ENCODE measurements at places on chromosomes 3 and 15.

GRCh38 chr15:54571576-54571975 lies 593.3 kb downstream of the UNC13C start:
- DNase-seq: no peak

- no peak for DNase-seq
These were observed 828 bp downstream of the U2SURP start for GRCh38 chr3:143002083-143002712.

DNA sequence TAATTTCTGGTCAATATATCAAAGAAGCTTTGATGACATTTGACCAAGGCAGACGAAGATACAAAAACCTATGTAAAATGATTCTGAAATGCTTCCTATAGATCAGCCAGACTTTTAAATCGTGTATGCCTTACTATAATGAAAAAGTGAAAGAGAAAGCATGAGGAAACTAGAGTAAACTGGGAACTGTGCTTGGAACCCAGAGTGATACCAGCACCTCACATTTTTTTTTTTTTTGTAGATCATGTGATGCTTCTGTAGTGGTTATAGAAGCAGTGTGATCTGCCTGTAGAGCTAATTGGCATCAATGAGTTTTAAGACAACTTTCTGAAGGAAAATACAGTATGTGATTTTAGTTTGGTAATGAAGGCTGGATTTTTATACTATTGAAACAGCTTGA lies 150.7 kb downstream of the NLGN1 start:
- no peak for DNase-seq

- no peak for DNase-seq
These were observed 34.2 kb downstream of the BLM start for GRCh38 chr15:90751300-90751825.

DNA sequence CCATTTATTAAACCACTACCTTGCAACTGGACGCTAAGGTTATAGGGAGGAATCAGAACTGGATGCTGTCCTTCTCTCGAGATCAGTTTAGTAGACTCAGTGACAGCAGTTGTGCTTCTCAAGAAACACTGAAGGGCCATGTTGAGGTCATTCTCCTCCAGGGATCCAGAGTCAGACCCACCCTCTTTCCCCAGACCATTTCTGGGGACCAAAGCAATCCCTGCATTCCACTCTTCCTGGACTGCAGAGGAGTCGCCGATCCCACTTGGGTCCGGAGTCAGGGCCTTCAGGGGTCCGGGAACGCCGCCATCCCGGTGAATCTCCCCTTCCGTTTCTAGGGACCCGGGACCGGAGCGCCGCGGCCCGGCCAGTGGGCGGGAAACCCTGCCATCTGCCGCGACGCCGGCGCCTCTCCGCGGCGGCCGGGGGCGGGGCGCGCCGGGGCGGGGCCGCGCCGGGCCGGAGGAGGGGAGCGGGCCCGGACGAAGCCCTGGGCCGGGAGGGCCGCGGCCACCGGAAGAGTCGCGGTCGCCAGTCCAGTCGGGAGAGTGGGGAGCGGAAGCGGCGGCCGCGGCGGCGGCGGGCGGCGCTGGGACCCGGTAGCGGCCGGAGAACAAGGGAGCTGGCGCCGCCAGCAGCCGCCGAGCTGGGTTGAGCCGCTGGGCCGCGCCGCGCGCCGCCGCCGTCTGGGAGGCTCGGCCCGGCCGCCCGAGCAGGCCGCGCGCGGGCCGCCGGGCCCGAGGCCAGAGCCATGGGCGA lies at the start of gene DVL3:
TSS of gene DVL3 (plus strand) at position 493 of the 759 bp plus-strand sequence. CDS start at position 752, 259 bp downstream.
- DNase-seq: peak; percentile 21

- no peak for DNase-seq
These were observed 49.5 kb downstream of the FBN1 start for GRCh38 chr15:48595981-48596380.

DNA sequence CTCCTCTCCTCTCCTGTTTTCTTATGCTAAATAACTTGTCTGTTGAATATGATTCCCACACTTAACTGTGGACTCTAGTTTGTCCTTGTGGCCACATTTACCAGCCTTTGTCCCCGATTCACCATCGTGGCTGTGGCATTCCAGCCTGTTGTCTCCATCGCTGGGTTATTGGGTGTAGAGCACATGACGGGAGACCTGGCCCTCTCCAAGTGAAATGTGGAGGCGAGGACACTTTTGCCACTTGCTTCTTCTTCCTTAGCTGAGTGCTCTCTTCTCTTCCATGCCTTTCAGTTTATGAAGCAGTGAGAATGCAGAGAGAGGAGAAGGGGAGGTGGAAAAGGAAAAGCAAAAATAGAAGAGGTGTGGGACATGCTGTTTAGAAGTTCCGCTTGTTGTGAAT lies 61.5 kb upstream of the SAMMSON start:
- no peak for DNase-seq

- no peak for DNase-seq
These were observed 680.7 kb upstream of the GRM7 start for GRCh38 chr3:6180171-6180570.

DNA sequence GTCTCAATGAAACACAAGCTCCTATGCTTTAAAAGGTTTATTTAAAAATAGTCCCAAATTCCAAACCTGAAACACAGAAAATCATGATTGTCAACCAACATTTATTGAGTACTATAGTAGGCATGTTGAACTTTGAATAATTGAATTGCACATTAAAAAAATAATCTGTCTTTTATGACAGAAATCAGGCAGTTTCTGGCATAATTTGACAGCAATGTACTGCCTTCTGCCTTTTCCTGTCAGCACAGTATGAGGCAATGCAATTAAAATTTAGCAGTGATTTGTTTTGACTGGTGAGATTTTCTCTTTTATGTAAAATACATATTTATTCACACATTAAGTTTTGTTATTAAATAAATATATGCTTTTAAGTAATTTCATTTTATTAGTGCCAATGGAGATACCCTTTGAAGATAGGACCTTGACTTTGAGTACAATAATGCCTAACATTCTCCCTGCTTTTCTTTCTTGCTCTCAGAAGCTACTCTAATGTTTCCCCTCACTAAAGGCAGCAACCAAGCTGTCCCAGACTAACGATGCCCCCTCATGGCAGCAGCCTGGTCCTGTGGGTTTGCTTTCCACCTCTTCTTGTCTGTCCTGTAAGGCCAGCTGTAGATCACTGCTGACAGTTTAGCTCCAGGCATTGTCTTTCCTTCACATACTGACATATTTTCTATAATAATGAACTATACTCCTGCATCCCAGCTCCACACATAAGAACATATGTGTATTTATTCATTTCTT lies 346.7 kb downstream of the IL20RB start:
- no peak for DNase-seq

DNA sequence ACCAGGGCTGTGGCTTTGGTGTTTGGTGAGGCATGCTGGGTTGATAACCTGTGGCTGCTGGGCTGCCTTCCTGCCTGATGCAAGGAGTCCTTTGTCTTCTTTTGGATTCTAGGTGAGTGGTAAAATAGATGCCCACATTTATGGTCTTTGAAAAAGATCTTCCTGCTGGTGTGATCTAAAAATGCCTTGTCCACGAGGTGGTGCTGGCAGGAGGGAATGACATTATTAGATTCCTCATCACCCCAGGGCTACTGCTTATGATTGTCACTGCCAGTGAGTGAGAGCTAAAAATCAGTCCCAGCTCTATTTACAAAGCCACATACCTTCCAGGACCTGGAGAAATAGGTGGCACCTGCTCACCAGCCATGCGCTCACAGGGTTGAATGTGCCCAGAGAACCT lies 355.5 kb upstream of the ROPN1 start:
- no peak for DNase-seq

DNA sequence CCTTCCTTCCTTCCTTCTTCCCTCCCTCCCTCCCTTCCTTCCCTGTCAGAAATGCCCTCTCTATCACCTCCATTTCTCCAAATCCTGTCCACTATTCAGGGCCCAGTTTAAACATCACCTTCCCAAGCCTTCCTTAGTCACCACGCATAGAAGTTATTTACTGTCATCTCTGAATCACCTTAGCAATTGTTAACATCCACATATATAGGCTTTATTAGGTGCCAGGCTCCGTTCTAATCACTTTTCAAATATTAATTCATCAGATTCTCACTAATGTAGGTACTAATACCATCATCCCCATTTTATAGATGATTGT lies 1.1 kb upstream of the MAGEF1 start:
- no peak for DNase-seq

GRCh38 chr3:110856916-110857315 lies 214.7 kb upstream of the NECTIN3 start:
- no peak for DNase-seq

- no peak for DNase-seq
These were observed 19.6 kb downstream of the NSUN3 start for GRCh38 chr3:94082391-94082937.

DNA sequence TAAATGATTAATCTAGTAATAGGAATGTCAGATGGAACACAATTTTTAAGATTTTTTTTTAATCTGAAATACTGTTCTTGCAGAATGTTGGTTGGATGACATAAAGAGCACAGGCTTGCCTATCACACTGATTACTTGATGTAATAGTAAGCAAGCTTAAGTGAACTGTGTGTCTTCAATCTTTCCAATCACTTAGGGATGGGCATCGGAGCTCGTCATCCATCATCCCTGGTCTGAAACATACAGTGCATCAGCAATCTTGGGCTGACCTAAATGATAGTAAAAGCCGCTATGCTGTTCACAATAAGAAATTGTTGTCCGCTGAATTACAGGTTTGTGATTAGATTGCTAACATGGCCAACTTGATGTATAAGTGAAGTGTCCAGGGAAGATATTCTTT lies 195.8 kb downstream of the WDR72 start:
- DNase-seq: no peak

DNA sequence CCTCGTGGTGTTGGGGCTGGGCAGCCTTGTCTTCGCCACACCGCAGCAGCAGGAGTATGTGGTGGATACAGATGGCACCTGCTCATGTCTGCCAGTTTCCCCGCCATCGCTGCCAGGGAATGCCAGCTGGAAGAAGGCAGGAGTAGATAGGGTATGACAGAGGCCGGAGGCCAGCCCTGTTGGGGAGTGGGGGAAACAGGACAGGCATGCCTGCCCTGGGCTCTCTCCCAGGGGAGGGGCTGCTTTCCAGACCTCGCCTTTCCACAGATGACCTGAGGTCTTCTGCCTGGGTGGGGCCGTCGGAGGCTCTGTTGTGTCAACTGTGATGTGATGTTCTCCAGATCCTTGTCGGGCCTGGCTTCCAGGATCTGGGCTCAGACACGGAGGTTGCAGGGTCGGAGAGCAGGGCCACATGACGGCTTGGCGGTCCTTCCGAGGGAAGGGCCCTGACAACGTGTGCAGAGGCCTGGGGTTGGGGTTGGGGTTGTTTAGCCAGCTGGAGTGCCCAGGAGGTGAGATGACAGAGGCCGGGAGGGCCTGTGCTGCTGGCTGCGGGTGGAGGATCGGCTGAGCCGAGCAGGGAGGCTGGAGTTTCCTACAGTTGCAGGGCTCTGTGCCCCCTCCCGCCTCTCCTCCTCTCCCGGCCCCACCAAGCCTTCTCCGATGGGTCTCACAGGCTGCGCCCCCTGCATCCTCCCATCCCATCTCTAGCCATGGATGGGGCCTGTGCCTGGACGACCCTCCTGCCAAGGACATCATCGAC lies 102.0 kb downstream of the TBC1D2B start:
- no peak for DNase-seq

- DNase-seq: no peak
These were observed 305.2 kb upstream of the SEMA6D start for GRCh38 chr15:47412136-47412535.

GRCh38 chr3:71433631-71434030 lies 149.9 kb downstream of the FOXP1 start:
- no peak for DNase-seq

GRCh38 chr3:140219923-140220452 lies 285.0 kb downstream of the CLSTN2 start:
- DNase-seq: no peak

- DNase-seq: no peak
These were observed 121.8 kb upstream of the CADM2 start for GRCh38 chr3:84836961-84837360.

DNA sequence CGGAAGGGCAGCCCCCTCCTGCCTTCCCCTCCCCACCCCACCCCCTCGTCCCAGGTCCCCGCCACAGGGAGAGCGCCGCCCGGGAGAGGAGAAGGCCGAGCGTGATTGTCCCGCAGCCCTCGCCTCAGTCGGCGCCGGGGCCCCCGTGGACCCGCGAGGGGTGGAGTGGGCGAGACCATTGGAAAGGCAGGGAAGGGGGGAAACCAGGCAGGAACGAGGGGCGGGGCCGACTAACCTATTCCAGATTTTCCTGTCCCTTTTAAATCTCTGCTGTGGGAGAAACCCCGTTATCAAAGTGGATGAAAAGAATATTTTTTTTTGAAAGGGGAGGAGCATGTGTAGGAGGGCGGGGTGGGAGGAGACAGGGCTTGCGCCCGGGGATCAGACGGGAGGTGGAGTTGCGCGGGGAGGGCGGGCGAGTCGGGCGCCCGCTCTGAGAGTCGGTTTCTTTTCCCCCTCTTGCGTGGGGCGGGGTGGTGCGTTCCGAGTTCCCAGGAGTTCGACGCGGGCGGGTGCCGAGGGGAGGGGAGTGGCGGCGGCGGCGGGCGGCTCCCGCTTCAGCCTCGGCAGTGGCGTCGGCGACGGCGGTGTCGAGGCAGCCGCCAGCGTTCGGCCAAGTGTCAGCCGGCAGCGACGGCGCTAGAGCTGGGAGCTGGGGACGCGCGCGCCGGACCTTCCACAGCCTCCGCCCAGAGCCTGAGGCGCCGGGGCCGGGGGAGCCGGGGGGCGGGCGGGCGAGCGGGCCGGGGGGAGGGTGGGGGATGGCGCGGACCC lies at the start of gene NECTIN3:
TSS of gene NECTIN3 (plus strand) at position 560 of the 774 bp plus-strand sequence. CDS start at position 762, 202 bp downstream.
- DNase-seq: peak; percentile 34

GRCh38 chr3:189222927-189223636 lies 51.3 kb downstream of the TPRG1 start:
- no peak for DNase-seq

- no peak for DNase-seq
These were observed 5.6 kb downstream of the TSEN2 start for GRCh38 chr3:12489832-12490231.

- DNase-seq: no peak
These were observed 942 bp downstream of the ELP6 start for GRCh38 chr3:47512416-47513124.

- DNase-seq: no peak
These were observed 43.4 kb downstream of the SNAPC5 start for GRCh38 chr15:66454143-66454542.

DNA sequence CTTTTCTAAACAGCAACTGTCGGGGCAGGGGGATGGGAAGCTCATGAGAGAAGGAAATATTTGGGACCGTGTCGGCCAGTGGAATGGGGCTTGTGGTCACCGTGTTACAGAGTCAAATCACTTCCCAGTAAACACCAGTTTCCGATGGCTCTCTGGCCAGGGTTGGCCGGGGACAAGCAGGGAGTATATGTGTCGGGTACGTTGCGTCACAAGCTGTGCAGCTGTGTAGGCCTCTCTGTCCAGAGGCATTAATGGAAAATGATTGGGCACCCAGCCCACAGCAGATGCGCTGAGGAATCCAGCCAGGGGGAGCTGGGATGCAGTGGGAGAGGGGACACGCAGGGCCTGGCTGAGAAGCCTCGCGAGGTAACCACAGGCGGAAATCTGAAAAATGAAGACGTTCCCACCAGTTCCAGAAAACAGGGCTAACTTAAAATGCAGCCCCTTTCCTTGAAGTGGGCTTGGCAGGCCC lies 15.8 kb upstream of the ALDH1A3 start:
- DNase-seq: peak; percentile 58

DNA sequence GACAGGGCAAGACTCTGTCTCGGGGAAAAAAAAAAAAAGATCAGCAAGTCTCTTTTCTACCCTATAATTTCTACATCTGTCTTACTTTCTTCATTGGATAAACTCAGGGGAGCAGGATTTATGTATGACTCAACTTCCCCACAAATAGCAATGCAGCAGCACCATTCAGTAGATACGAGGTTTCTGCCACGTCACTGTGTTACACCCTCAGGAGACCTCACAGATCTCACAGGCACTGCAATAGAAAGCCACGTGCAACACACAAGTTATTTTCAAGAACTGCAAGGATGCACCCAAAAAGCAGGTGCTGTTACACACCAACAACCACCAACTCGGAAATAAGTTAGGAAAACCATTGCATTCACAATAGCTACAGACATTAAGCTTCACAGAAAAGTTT lies 30.2 kb downstream of the TSPAN3 start:
- DNase-seq: no peak

Data from C1 segment of cervical spinal cord (tissue), 14 donors.